CD8-positive, alpha-beta memory T cell (primary cell): ENCODE measurements at places on chromosomes 5 and 9.

GRCh38 chr5:128357226-128357625 lies 180.8 kb downstream of the FBN2 start:
- DNase-seq, result no peak

GRCh38 chr9:16406526-16407225 lies 463.8 kb downstream of the BNC2 start:
- DNase-seq, result no peak

DNA sequence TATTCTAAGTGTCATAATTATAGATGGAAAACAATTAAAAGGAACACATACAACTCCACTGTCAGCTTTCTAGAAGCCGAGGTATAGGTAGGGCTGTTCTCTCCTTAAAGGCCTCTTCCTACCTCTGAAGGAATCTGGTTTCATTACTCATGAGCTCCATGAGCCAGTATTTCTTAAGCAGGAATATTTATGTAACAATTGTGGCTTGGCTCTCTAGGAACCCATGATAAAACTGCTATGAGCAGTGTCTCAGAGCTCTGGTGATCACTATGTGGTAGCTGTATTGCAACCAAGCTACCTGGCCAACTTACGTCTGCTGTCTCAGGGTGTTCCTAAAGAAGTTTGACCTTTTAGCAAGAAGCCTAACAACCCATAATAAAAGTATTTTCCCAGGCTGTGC lies 157.7 kb downstream of the CEP120 start:
- no peak for DNase-seq

DNA sequence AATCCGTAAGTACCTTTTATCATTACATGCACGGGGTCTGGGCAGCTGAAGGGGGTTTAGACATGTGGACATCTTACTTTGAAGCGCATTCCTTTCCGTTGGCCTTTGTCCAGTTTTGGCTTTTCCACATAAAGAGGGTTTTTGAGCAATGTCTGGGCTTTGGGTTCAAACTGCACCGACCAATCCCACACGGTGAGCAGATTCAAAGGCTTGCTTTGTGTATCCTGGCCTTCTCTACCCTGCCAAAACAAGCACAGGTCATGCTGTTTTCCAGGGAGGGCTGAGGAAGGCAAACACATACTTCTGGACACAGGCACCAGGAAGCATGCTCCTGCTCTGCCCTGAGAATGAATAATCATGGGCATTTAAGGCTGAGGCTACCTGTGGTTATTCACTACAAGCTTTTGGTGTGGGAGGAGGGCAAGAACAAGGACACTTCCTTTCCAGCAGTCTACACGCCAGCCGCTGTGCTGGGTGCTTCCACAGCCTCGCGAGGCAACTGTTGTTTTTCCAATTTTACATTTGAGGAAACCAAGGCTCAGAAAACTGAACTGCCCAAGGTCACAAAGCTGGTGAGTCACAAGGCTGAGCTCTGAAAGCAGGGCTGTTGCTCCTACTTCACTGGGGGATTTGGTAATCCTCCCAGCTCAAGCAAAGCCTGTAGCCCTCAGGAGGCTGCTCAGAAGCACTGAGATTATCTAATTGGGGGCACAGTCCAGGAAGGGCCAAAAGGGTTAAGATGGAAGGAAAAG lies 59.8 kb upstream of the GOLPH3 start:
- DNase-seq, result no peak

GRCh38 chr9:4148751-4149150 lies 151.1 kb downstream of the GLIS3 start:
- no peak for DNase-seq

GRCh38 chr9:76255781-76256455 lies 138.3 kb downstream of the RFK start:
- no peak for DNase-seq

- DNase-seq, result no peak
These were observed 158.6 kb downstream of the GHR start for GRCh38 chr5:42581845-42582244.

GRCh38 chr9:26643826-26644225 lies 248.8 kb downstream of the CAAP1 start:
- no peak for DNase-seq
